ENCODE measurements at places on chromosomes 1 and 21. TPM values are rescaled to one million over a fixed set of nuclear protein-coding genes. Genes with fewer than 3 reads are reported as not detected.

Gene ARHGAP30
- 339 TPM for total RNA-seq

Gene OR2L13
- total RNA-seq = not detected

Gene RXRG
- total RNA-seq = not detected

Gene ELAVL4
- total RNA-seq = not detected

Gene KIF14
- total RNA-seq = 30.3 TPM

Gene FLG2
- 0.03 TPM for total RNA-seq

Gene SMIM34
- not detected for total RNA-seq

Gene SLC45A1
- total RNA-seq = 0.25 TPM

Gene ARTN
- total RNA-seq = 0.23 TPM

Gene LDLRAD2
- not detected for total RNA-seq

Gene C1orf216
- 13.1 TPM for total RNA-seq

Gene TCP10L
- total RNA-seq = 0.95 TPM

Gene RABIF
- total RNA-seq = 12.9 TPM

Gene CEPT1
- total RNA-seq = 32.5 TPM

Gene DNAJC16
- total RNA-seq = 17.3 TPM

Gene EPHB2
- total RNA-seq = not detected

Gene GPR3
- total RNA-seq = 0.58 TPM

Gene WDR64
- total RNA-seq = 0.13 TPM

Gene FCRLB
- total RNA-seq = 0.35 TPM

Gene S100A16
- not detected for total RNA-seq

Gene SPATA46
- not detected for total RNA-seq

All from activated CD4-positive, alpha-beta memory T cell treated with anti-CD3 and anti-CD28 coated beads, Interleukin-2, amount 10 ng/mL, durations not matched to agents 7 days and 5 days (primary cell).